OCI-M1 (cell line): ENCODE measurements at places on chromosomes 11 and 22.

DNA sequence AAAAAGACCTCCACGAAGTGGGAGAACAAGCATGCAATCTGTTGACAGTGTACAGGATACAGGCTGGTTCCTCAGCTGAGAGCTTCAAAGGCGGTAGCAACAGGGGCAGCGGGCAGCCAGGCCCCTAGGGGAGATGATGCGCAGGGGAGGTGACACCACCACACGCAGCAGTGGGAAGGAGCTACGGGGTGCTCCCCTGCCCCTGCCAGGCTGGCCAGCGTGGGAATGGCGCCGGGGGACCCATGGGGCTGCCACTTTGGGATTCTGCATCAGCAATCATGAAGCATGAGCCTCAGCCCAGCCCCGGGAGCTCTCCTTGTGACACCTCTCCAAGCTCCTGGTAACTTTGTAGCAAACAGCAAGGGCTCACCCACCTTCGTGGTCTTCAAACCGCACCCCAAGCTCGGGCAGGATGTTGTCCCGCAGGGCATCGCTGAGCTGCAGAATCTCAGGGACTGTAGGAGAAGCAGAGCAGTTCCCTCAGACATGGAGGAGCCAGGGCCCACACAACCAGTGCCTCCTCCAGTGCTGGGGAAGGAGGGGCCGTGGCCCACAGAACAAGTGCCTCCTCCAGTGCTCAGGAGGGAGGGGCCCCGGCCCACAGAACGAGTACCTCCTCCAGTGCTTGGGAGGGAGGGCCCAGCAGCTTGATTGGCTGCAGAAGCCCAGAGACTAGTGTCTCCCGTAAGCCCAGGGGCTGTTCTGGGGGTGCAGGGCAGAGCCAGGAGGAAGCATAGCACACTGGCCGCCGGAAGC lies 14.6 kb upstream of the NAP1L4 start:
- DNase-seq, result no peak

GRCh38 chr11:6655020-6655789 lies 404 bp downstream of the DCHS1 start:
- DNase-seq, result no peak

DNA sequence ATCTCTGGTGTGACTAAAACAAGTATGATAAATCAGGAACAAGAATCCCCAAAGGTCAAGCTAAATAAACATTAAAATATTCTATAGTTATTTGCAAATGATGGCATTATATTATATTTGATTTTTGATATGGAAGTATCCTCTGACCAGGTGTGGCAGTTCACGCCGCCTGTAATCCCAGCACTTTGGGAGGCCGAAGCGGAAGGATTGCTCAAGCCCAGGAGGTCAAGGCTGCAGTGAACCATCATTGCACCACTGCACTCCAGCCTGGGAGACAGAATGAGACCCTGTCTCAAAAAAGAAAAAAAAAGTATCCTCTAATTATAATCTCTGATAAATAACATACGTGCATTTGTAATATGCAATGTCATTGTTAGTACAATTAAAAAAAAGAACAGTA lies 6.6 kb upstream of the POU2AF3 start:
- no peak for DNase-seq

GRCh38 chr11:119676461-119677020 lies 52.5 kb downstream of the NECTIN1 start:
- no peak for DNase-seq

- DNase-seq, result no peak
Measured at GRCh38 chr11:70358753-70359152, 39.6 kb upstream of the CTTN start.

DNA sequence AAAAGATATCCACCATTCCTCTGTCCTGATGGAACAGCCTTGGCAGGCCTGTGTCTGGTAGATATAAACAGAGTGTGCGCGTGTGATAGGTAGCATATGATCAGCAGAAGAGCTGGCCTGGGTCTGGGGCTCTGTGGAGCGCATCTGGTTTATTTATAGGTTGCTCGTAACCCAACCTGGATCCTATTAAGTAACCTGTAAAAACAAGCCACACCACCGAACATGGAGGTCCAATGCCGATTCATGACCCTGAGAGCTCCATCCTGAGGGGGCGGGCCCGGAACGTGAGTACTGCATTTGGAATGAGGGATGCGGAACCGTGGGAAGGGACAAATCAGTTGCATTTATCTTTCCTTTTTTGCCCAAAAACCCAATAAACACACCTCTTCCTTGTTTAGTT lies 31.9 kb upstream of the APOL5 start:
- DNase-seq, result no peak

DNA sequence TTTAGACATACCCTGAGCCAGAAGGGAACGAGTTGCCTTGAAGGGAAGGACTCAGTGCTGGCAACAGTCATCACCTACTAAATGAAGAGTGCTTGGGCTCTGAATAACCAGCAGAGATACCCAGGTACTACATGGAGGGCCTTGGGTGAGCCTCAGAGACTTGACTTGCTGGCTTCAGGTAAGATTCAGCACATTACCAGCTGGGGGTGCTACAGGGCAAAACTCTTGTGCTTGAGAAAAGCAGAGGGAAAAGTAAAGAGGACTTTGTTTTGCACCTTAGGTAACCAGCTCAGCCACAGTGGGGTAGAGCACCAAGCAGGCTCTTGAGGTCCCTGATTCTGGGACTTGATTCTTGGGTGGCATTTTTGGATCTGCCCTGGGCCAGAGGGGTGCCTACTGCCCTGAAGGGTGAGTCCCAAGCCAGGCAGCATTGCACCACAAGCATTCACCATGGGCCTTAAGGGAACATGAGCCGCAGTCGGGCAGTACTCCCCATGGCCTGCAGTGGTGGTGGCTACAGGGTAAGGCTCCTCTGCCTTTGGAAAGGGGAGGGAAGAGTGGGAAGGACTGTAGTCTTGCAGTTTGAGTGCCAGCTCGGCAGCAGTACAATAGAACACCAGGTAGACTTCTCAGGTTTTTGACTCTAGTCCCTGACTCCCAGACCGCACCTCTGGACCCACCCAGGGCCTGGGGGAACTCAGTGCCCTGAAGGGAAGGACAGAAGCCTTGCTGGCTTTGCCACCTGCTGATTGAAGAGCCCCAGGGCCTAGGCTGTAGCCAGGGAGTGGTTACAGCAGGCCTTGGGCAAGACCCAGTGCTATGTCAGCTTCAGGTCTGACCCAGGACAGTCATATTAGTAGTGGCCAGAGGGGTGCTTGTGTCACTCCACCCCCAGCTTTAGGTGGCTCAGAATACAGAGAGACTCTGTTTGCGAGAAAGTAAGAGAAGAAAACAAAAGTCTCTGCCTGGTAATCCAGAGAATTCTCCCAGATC lies 22.7 kb upstream of the PLEKHA7 start:
- no peak for DNase-seq

GRCh38 chr11:72776844-72777754 lies 16.7 kb downstream of the STARD10 start:
- DNase-seq, result no peak

DNA sequence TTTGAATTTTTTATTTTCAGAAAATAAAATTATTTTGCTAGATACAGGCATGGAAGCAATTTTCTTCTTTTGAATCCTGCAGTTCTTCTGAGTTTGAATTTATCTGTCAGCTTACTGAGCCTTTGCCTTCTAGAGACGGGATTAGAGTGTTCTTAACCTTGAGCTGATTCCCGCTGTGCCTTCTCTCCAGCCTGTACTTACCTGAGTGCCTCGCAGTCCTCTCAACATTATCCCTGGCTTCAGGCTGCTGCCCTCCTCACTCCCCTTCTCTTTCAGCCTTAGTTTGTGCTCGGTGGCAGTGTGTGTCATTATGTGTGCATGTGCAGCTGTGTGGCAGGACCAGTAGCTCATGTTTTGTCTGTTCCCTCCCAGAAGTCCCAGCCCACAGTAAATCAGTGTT lies 24.3 kb downstream of the OSBP2 start:
- no peak for DNase-seq

- DNase-seq, result no peak
Measured at GRCh38 chr11:8603696-8604077, 9.7 kb upstream of the STK33 start.

- DNase-seq, result no peak
Measured at GRCh38 chr11:28632338-28632737, 524.1 kb downstream of the METTL15 start.

DNA sequence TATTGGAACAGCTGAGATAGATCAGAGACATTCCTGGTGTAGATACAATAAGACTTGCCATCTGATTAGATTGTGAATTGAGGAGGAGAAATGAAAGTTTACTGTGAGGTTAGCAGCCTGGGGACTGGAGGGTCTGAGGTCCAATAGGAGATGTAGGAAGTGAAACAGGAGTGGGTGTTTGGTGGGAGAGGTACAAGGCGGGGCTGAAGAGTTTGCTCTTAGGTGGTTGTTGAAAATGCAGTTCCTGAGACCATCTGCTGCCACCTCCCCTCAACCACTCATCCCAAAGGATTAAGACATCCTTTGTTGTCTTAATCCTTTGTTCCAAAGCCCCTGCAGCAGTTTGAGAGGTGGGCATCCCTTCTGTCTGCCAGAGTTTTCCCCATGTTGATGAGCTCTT lies 14.8 kb downstream of the PIWIL4 start:
- no peak for DNase-seq

DNA sequence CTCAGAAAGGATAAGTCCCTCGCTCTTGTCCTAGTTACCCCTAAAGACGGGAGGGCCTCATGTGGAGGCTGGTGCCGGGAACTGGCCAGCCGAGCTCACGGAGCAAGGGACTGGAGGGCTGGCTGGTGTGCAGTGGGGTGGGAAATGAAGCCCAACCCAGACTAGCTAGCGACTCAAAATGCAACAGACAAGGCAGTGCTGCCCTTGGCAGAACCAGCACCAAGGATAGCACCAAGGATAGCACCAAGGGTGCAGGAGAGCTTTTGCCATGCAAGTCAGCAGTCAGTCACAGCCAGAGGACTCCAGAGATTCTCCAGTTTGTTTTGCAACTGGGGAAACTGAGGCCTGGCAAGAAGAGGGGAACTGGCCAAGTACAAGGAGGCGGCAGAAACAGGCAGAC lies 6.5 kb upstream of the BATF2 start:
- DNase-seq, result no peak

DNA sequence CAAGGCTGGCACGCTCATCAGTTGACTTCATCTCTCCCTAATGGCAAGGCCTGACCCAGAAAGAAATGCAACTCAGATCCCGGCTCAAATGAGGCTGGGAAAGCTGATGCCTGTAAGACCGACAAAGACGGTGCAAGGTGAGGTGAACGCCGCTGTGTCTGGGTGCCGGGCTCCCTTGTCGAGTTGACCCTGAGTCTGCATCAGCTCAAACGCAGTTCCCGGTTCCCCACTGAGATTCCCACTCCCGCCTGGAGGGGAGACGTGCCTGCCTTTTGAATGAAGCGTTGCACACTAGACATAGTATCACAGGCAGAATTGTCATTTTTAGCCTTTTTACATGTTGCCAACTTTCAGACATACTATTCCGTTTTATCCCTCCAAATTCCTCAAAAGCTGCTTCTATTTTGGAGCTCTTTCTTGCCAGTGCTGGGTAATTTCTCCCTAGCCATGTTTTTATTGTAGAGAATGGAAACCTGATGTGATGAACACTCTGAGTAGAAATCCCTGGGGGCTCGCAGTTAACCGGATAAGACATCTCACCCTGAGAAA lies 831 bp upstream of the TP53AIP1 start:
- DNase-seq, result no peak
